ENCODE measurements at places on chromosomes 11 and 22. TPM values are rescaled to one million over a fixed set of nuclear protein-coding genes. Genes with fewer than 3 reads are reported as not detected.
A peak's percentile ranks its signal among the peaks of the same experiment; 100 is the strongest.

DNA sequence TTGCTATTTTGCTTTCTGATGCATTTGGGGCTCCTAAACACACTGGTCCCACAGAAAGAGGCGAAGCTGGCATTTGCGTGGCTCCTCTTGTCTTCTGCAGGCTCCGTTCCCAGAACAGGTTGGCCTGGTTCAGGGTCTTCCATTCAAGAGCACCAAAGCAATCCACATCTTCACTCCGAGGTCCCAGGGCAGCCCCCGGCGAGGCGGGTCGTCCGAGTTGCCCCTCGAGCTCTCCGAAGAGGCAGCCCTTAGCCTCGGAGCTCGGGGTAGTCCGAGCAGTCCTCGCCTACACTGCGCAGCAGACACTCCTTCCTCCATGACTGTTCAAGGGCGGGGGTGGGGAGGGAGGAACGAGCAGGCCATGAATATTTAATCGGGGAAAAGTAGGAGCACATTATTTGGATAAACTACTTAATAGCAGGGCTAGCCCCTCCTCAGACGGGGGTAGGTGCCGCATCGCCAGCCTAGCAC is 321.3 kb downstream of the BLID start:
- peak; percentile 27 for DNase-seq
- H3K4me3 ChIP-seq = no peak overlapping the region
- peaks cover 24% of the 10 kb centered on the region for H3K36me3 ChIP-seq
- no peaks in the 10 kb centered on the region for H3K27me3 ChIP-seq

The MAFF gene
- 5.8 TPM for total RNA-seq

DNA sequence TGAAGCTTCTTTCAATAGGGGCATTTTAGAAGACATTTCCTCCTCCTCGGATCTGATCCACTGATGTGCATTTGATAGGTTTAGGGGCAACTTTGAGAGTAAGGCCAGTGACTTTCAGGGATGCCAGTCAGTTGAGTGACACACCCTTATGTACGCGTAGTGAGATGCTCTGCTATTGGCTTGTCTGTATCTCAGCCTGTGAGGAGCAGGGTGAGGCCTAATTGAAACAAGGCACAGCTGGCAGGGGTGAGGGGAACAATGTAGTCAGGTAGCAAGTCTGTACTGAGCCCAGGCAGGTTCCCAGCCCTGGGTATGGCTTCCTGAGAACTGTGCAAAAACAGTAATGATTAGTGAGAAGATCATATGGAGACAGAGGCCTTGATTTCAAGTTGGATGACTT is 61.5 kb downstream of the STIM1 start:
- no peak for DNase-seq
- no peaks in the 10 kb centered on the region for H3K27me3 ChIP-seq
- H3K36me3 ChIP-seq = no peaks in the 10 kb centered on the region
- no peaks in the 10 kb centered on the region for H3K4me1 ChIP-seq
- H3K27ac ChIP-seq = no peak overlapping the region
- H3K4me3 ChIP-seq = no peak overlapping the region

The PTGDR2 gene
- total RNA-seq = 0.07 TPM

GRCh38 chr22:19719050-19719482 is 4.3 kb upstream of the GP1BB start:
- H3K4me3 ChIP-seq = peak overlapping the region; percentile 69
- H3K36me3 ChIP-seq = peaks cover 7% of the 10 kb centered on the region
- H3K27me3 ChIP-seq = peaks cover 46% of the 10 kb centered on the region
- peaks cover 2% of the 10 kb centered on the region for H3K4me1 ChIP-seq
- no peak for DNase-seq

- H3K27me3 ChIP-seq = peaks cover 72% of the 10 kb centered on the region
- H3K36me3 ChIP-seq = no peaks in the 10 kb centered on the region
- no peak for DNase-seq
- H3K4me1 ChIP-seq = no peaks in the 10 kb centered on the region
Observed at GRCh38 chr22:22378446-22379415, 129.8 kb downstream of the ZNF280B start.

GRCh38 chr11:22879630-22880029 is 19.4 kb upstream of the CCDC179 start:
- H3K27me3 ChIP-seq = no peaks in the 10 kb centered on the region
- no peak overlapping the region for H3K4me3 ChIP-seq
- H3K4me1 ChIP-seq = no peaks in the 10 kb centered on the region

The ARHGEF17 gene
- 7.4 TPM for total RNA-seq

The IL18 gene
- total RNA-seq = 0.31 TPM

The NTM gene
- 13.8 TPM for total RNA-seq

GRCh38 chr11:25733777-25734176 is 598.2 kb upstream of the ANO3 start:
- no peak for DNase-seq
- H3K4me1 ChIP-seq = no peaks in the 10 kb centered on the region
- H3K4me3 ChIP-seq = no peak overlapping the region

The DMC1 gene
- 6.8 TPM for total RNA-seq

DNA sequence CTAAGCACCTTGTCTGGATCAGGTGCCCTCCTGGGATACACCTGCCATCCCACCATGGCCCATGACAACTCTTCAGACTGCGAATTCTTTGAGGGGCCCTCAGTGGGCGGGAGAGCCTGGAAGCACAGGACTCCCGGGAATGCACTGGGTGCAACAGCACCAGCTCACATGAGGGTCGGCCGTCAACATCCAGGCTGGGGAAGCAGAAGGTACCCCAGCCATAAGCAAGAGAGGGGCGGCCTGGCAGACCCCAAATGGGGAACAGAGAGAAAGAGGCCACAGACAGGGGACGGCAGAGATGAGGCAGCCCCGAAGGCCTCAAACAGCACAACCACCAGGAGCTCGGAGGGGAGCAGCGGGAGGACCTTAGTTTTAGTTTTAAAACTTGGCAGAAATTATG is 94.4 kb downstream of the PHF21B start:
- no peak for DNase-seq
- H3K4me1 ChIP-seq = no peaks in the 10 kb centered on the region

The CARD18 gene
- total RNA-seq = not detected

GRCh38 chr11:9274499-9275258 is 9.5 kb upstream of the DENND5A start:
- H3K4me3 ChIP-seq = no peak overlapping the region
- no peaks in the 10 kb centered on the region for H3K27me3 ChIP-seq
- H3K36me3 ChIP-seq = no peaks in the 10 kb centered on the region
- DNase-seq = peak; percentile 12
- H3K4me1 ChIP-seq = no peaks in the 10 kb centered on the region

GRCh38 chr22:29701155-29701999 is 18.4 kb upstream of the CABP7 start:
- H3K4me3 ChIP-seq = no peak overlapping the region
- DNase-seq = peak; percentile 72
- H3K27me3 ChIP-seq = no peaks in the 10 kb centered on the region
- H3K27ac ChIP-seq = no peak overlapping the region
- H3K4me1 ChIP-seq = peaks cover 6% of the 10 kb centered on the region
